ENCODE measurements at places on chromosomes 2 and 18.

DNA sequence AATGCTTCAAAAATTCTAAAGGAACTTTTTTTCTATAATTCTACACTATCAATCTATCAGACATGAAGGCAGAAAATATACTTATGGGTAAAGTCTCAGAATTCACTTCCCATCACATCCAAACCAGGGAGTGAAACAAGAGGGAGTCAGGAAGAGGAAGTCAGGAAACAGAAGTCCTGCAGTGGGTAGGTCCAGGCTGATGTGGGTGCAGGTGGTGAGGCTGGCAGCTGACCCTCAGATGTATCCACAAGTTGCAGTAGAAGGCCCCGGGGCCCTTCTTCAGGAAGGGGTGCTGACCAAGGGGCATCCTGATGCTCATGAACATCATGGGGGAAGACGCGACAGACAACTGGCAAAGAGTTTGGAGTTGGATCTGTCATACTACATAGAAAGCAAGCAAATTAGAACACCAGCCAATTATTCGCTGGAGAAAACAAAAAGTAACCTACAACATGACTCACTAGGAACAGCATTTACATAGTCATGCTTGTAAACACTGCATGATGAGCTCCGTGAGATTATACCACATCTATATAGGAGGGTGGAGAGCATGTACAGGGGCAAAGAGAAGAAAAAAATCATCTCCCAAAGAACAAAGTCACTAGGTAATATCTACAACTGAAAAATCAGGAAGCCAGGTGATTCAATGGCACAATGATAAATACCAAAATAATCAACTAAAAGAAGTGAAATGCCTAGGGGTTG lies 4.2 kb downstream of the UXS1 start:
- no peak for DNase-seq

GRCh38 chr18:63681449-63682340 lies 20.0 kb upstream of the SERPINB3 start:
- DNase-seq = no peak

GRCh38 chr2:128503399-128504245 lies 185.0 kb upstream of the HS6ST1 start:
- DNase-seq = no peak

DNA sequence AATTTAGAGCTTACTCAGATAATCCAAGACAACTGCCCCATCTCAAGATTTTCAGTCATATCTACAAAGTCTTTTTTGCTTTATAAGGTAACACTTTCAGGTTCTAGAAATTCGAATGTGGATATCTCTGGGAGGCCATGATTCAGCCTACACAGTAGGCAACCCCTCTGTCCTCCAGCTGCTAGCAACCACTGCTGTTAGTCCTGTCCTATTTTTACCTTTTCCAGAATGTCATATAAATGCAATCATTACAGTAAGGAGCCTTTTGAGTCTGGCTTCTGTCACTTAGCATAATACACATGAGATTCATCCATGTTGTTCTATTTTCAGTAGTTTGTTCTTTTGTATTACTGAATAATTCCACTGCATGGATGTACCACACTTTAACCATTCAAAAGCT lies 28.5 kb upstream of the MARCHF7 start:
- no peak for DNase-seq

DNA sequence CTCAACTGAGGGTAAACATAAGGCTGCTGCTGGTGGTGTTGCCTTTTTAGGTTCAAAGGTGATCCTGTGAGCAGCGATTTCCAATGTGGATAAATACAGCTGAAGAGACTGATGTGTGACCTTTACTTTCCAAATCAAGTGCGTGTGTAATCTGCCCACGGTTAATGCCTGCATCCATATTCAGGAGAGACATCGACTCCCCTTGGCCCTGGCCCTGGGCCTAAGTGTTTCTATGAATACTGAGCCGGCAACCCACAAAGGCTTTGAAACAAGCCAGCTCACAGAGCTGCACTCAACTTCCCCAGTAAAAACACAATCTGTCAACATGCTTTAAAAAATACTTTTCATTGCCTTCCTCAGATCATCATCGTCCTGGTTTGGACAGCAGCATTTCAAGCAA lies 1026.6 kb downstream of the TMEM182 start:
- DNase-seq = peak; percentile 92

GRCh38 chr2:101723371-101724124 lies 26.0 kb downstream of the MAP4K4 start:
- DNase-seq = no peak

GRCh38 chr18:50633992-50634391 lies 74.1 kb downstream of the MAPK4 start:
- DNase-seq = no peak

GRCh38 chr18:29034113-29034856 lies 857.4 kb upstream of the CDH2 start:
- no peak for DNase-seq

- no peak for DNase-seq
These were observed 16.1 kb downstream of the SNORC start for GRCh38 chr2:232886176-232886575.

DNA sequence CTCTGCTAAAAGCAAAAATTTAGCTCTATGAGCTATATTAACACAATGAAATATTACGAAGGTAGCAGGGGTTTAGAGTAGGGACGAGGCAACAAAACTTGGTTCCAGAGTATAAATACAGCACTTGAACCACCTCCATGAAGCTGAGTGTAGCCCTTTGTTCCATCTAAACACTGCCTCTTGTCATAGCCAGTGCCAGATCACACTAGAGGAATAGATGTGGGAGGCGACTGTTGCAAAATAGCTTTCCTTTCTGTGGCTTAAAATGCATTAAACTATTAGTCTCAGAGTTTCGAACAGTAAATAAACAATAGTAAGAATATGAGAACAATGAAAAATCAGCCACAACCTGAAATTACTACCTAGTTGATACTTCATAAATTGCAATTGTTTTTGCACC lies 29.8 kb downstream of the PIEZO2 start:
- DNase-seq = no peak

DNA sequence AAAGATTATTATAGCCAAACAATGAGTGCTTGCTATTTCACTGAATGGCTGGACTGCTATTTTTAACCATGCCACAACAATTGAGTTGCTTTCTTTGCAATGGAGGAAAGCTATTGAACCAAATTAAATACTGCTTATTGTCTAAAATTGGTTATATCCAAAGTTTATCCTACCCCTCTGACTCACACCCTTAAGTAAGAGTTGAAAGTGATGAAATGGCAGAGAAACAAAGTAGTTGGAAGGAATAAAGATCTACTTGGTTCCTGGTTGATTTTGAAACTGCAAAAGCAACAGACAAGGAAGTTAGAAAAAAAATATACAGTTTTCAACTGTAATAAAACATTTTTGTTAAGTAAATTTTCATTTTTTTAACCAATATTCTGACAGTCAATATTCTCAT lies 47.5 kb downstream of the EML4 start:
- DNase-seq = no peak

Data from spinal cord (tissue), 10 donors.